ENCODE measurements at places on chromosomes 3 and 15. TPM values are rescaled to one million over a fixed set of nuclear protein-coding genes. Genes with fewer than 3 reads are reported as not detected.

FHIT gene
- total RNA-seq = 0.66 TPM

GRCh38 chr3:178472941-178473340, 63.3 kb upstream of the KCNMB2 start:
- DNase-seq = no peak

DNA sequence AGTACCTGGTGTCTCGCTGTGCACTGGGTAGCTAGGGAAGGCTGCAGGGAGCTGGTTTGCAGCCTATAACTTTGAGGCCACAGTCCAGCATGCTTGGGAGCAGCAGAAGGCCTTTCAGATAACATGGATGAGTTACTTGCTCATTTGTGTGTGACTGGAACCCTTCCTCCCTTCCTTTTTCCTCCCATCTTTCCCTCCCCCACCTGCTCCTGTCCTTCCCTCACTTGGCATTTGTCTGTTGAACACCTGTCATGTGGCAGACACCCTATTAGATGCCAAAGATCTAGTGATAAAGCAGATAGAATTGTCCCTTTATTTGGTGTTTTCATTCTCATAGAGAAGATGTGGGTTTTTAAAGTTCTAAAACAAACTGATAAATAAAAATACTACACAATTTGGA, 71.6 kb downstream of the LRTM1 start:
- no peak for DNase-seq

- no peak for DNase-seq
Measured at GRCh38 chr15:65646486-65646885, 24.7 kb downstream of the SLC24A1 start.

- DNase-seq = no peak
Measured at GRCh38 chr3:114624571-114625181, 330.8 kb downstream of the TIGIT start.
